ENCODE measurements at places on chromosomes 1 and 21. TPM values are rescaled to one million over a fixed set of nuclear protein-coding genes. Genes with fewer than 3 reads are reported as not detected.
A peak's percentile ranks its signal among the peaks of the same experiment; 100 is the strongest.

The RO60 gene
- 92.0 TPM for total RNA-seq

GRCh38 chr1:68703921-68704354, 207.1 kb upstream of the DEPDC1 start:
- no peaks in the 10 kb centered on the region for H3K4me1 ChIP-seq
- no peaks in the 10 kb centered on the region for H3K36me3 ChIP-seq
- H3K27ac ChIP-seq = no peak overlapping the region

DNA sequence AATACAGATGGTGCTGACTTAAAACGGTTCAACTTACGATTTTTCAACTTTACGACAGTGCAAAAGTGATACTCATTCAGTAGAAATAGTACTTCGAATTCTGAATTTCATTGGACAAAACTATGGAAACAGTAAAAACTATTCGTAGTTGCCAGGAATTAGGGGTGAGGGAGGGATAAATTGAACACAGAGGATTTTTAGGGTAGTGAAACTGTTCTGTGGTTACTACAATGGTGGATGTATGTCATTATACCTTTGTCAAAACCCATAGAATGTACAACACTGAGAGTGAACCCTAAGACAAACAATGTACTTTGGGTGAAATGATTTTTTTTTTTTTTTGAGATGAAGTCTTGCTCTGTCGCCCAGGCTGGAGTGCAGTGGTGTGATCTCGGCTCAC, 7.5 kb downstream of the DDR2 start:
- H3K36me3 ChIP-seq = no peaks in the 10 kb centered on the region
- H3K27ac ChIP-seq = no peak overlapping the region
- H3K4me3 ChIP-seq = no peak overlapping the region
- DNase-seq = no peak

- DNase-seq = no peak
- no peaks in the 10 kb centered on the region for H3K36me3 ChIP-seq
- H3K27me3 ChIP-seq = no peaks in the 10 kb centered on the region
- no peak overlapping the region for H3K27ac ChIP-seq
Measured at GRCh38 chr1:109385417-109385816, 12.3 kb downstream of the SORT1 start.

DNA sequence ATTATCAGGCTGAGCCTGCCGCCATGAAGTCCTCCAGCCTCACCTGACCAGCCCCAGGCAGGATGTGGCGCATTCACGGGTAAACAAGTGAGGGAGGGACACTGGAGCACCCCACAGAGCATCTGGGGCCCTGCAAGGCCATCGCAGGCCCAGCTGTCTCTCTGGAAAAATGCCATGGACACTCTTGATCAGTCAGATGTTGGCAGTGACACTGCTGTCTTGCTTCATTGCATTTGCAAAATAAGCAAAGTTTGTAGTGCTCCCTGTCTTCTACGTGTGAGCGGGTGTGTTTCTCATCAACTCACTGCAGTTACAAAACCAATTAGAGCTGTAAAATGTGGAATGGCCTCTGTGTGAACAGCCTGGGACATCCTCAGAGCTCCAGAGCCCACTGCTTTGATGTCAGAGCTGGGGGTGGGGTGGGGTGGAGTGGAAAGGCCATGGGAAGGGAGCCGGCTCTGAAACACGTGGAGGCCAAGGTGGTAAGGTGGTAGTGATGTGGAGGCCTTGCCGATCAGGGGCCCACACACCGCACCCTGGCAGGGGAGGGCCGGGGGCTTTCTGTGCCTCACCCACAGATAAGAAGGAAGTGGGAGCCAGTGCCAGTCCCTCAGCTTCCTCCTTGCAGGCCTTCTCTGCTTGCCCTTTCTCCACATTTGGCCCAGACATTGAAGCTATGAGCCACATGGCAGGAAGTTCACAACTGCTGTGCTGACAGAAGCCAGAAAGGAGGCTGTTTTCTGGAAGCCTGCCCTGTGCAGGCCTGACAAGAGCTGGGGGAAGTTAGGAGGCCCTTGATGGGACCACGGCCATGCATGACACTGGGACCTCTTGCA, 254.9 kb downstream of the RHOU start:
- H3K4me1 ChIP-seq = no peaks in the 10 kb centered on the region
- DNase-seq = peak; percentile 62
- H3K27me3 ChIP-seq = no peaks in the 10 kb centered on the region
- H3K36me3 ChIP-seq = no peaks in the 10 kb centered on the region
- H3K27ac ChIP-seq = no peak overlapping the region

DNA sequence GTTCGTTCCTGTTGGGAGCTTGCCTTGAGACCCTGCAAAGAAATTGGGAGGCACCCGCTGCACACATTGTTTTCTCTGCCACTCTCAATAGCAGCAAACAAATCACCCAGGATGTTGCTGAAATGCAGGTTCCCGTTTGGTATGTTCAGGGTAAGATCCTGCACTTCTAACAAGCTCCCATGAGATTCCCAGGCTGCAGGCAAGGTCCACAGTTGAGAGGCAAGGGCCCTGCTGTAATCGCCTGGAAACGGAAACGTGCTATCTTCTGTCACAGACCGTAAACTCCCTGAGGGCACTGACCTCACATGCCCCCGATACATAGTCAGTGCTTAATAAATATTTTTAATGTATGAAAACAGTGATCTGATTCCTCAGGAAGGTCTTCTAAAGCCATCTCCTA, 37.8 kb downstream of the XCL1 start:
- H3K36me3 ChIP-seq = no peaks in the 10 kb centered on the region
- H3K27ac ChIP-seq = peak overlapping the region; percentile 97
- no peak for DNase-seq
- H3K4me3 ChIP-seq = no peak overlapping the region
- H3K4me1 ChIP-seq = no peaks in the 10 kb centered on the region

DNA sequence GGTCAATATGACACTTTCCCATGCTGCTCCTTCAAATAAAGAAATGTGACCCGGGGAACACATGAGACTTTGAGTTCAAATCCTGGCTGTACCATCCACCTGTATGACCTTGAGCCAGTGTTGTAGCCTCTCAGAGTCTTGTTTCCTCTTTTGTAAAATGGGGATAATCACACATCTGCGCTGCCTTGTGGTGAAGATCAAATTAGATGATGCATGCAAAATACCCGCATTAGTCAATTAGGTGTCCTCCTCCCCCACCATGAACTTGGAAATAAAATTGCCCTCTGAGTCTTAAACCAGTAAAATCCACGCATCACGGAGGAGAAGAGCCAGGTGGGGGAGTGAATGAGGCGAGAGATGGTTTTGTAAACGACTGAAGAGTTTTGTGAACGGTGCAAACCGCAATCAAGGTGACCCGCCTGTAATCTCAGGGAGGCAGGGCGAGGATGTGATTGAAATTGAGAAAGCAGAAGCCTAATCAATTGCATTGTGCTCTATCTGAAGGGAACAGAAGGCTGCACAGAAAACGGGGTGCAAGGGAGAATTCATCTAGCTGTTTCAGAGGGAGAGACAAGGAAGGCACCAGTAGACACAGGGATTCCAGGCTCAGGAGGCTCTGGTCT, 5.8 kb upstream of the AHDC1 start:
- H3K4me1 ChIP-seq = peaks cover 8% of the 10 kb centered on the region
- no peaks in the 10 kb centered on the region for H3K27me3 ChIP-seq
- no peak overlapping the region for H3K27ac ChIP-seq
- no peak overlapping the region for H3K4me3 ChIP-seq

GRCh38 chr1:157739229-157739901, 37.6 kb downstream of the FCRL2 start:
- no peaks in the 10 kb centered on the region for H3K4me1 ChIP-seq
- no peak overlapping the region for H3K27ac ChIP-seq
- no peaks in the 10 kb centered on the region for H3K27me3 ChIP-seq
- H3K4me3 ChIP-seq = no peak overlapping the region
- H3K36me3 ChIP-seq = no peaks in the 10 kb centered on the region

The APCS gene
- total RNA-seq = not detected

The IGSF21 gene
- total RNA-seq = 1.8 TPM

GRCh38 chr1:106785176-106785575, 271.3 kb upstream of the PRMT6 start:
- no peaks in the 10 kb centered on the region for H3K4me1 ChIP-seq
- no peak for DNase-seq
- no peaks in the 10 kb centered on the region for H3K27me3 ChIP-seq
- H3K4me3 ChIP-seq = no peak overlapping the region

The KIF21B gene
- total RNA-seq = 15.1 TPM

GRCh38 chr21:42569732-42570301, 56.2 kb downstream of the SLC37A1 start:
- no peaks in the 10 kb centered on the region for H3K27me3 ChIP-seq
- DNase-seq = peak; percentile 25
- no peaks in the 10 kb centered on the region for H3K4me1 ChIP-seq

The ENSA gene
- 266 TPM for total RNA-seq

DNA sequence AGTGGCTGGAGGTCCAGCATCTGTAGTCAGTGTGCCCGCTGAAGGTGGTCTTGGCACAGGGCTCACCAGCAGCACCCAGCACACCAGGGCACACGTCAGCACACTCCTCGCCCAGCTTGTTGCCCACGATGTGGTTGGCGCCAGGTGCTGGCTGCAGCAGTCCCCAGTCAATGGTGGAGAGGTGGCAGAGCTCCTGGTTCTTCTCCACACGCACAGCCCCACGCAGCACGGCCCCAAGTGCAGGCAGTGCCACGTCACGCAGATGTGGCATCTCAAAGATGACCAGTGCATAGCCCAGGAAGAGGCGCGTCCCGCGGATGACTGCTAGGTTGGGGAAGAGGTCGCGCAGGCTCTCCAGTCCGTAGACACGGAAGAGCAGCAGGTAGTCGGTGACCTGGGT, 5.2 kb downstream of the INSRR start:
- H3K4me3 ChIP-seq = no peak overlapping the region
- H3K27me3 ChIP-seq = peaks cover 88% of the 10 kb centered on the region
- no peaks in the 10 kb centered on the region for H3K36me3 ChIP-seq
- H3K4me1 ChIP-seq = peaks cover 7% of the 10 kb centered on the region

GRCh38 chr1:190243056-190243455, 234.6 kb downstream of the BRINP3 start:
- no peak for DNase-seq
- H3K27me3 ChIP-seq = no peaks in the 10 kb centered on the region
- H3K4me1 ChIP-seq = no peaks in the 10 kb centered on the region
- H3K4me3 ChIP-seq = no peak overlapping the region

DNA sequence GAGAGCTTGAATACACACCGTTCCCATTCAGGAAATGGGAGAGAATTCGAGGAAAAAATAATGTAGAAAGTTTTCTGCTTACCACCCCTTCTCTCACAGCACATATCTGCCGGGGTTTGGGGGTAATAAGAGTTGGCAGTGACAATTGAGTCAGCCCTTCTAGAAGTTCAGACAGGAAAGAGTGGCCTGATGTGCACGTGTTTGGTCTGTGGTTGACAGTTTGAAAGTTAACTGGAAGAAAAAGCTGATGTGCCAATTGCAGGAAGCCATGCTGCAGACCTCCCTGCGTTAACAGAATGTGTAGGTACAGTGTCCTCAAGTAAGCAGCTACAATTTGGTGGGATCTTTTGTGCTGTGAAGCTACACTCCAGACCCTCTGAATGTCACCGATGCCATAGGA, 50.9 kb downstream of the DHX9 start:
- peaks cover 42% of the 10 kb centered on the region for H3K36me3 ChIP-seq
- H3K4me3 ChIP-seq = no peak overlapping the region
- no peaks in the 10 kb centered on the region for H3K27me3 ChIP-seq
- peak; percentile 49 for DNase-seq

DNA sequence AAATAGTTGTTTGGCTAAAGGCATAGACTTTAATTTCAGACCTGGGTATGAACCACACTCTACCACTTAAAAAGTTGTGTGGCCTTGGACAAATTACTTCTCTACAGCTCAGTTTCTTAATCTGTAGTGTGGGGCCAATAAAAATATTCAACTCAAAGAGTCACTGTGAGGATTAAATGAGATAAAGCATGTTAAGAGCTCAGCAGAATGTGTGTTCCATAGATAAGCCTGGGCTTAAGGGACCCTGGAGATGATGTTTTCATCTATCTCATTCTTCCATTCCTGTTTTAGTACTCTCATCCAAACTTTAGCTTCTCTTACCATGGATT, 17.7 kb downstream of the S100A10 start:
- H3K4me3 ChIP-seq = no peak overlapping the region
- peaks cover 11% of the 10 kb centered on the region for H3K36me3 ChIP-seq
- no peak overlapping the region for H3K27ac ChIP-seq
- H3K27me3 ChIP-seq = no peaks in the 10 kb centered on the region
- DNase-seq = no peak

Data from endodermal cell (in vitro differentiated cells).